ENCODE measurements at places on chromosomes 3 and 15.

DNA sequence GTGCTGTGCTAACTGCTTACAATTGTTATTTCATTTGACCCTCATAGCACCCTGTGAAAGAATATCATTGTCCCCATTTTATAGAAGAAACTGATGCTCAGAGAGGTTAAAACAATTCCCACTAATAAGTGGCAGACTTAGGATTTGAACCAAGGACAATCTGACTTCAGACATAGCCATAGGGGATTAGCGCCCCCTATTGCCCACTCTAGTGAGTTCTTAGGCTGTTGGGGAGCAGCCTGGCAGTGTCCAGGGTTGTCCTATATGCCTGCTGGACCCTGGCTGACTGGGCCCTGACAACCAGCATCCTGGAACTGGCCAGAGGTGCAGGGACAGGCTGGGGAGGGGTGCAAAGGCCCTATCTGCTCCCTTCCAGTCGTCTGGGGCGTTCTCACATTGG is 15.4 kb downstream of the DPH3 start:
- DNase-seq, result no peak

DNA sequence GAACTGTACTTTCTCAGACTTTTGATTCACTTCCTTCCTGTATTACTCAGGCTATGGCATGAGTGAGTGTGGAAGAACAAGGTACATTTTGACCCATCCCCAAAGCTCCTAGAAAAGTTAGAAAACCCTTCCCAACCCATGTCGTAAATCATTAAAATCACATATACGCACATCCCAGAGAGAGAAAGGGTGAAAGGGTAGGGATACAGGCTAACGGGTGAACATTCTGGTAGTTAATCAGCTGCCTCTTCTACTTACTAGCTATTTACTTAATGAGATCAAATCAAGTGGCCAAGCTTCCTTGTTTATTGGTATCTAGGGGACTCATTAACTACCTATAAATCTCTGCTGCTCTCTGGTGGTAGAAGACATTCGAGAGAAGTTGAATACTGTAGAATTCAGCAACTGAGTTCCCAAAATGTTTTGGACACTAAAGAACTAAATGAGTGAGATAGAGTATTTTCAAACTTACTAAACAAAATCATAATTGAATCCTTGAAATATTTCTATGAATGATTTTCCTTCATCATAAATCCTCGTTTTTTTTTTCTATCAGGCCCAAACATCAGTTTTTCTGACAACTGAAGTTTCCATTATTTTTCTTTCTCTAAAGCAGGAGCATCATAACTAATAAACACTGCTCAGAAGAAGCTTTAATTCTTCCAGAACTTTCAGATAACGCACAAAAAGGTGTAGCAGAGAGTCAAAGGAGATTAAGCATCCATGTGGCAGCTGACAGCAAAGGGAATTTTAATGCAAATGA is 124.2 kb downstream of the IMPG2 start:
- no peak for DNase-seq

DNA sequence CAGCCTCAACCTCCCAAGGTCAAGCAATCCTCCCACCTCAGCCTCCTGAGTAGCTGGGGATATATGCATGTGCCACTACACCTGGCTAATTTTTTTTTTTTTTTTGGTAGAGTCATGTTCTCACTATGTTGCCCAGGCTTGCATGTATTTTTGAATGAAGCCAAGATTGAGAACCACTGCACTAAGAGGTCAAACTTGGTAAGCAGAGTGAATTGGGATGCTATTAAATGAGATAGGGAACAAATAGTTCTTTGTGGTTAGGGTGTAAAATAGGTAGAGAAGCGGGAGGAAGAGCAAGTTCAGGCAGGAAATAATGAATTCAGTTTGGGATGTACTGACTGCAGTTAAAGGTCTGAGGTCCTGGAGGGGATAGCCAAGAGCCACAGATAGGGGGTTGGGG is 39.9 kb upstream of the PIAS1 start:
- DNase-seq, result no peak

- no peak for DNase-seq
These were observed 106.0 kb downstream of the ARPP21 start for GRCh38 chr3:35745351-35745750.

GRCh38 chr3:190155752-190156151 is 35.1 kb upstream of the P3H2 start:
- no peak for DNase-seq

- DNase-seq, result no peak
These were observed 18.1 kb downstream of the TRPM1 start for GRCh38 chr15:31083370-31083780.

DNA sequence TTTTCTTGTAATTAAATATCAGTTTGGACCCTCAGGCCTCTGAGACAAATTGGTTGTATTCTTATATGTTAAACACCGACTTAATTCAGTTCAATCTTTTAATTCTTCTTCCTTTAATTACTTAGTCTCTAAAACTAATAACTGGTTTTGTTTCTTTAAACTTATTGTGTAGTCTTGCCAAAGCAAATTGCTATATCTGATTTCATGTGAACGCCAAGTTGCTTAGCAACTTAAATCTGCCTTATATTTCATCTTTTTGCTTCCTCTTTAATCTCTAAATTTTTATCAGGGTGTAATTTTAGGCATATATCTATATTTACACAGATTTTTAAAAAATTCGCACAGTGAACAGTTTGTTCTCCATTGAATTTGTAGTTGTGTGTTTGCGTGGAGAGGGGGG is 82.2 kb downstream of the CADM2 start:
- DNase-seq, result no peak

GRCh38 chr15:38652998-38653397 is 88.4 kb upstream of the RASGRP1 start:
- DNase-seq, result no peak

GRCh38 chr3:72579191-72579580 is 269.1 kb downstream of the SHQ1 start:
- no peak for DNase-seq

GRCh38 chr15:42507514-42507913 is 12.1 kb downstream of the SNAP23 start:
- DNase-seq, result no peak

GRCh38 chr3:147619921-147620560 is 210.9 kb downstream of the ZIC1 start:
- DNase-seq, result no peak

Data from left forelimb (tissue), 1 donor.